MG63 (cell line): ENCODE measurements at places on chromosomes 7 and 10. TPM values are rescaled to one million over a fixed set of nuclear protein-coding genes. Genes with fewer than 3 reads are reported as not detected.
A peak's percentile ranks its signal among the peaks of the same experiment; 100 is the strongest.

FGF8 gene
- total RNA-seq = not detected in 2 replicates

PNLIPRP2 gene
- not detected in 2 replicates for total RNA-seq

RASA4 gene
- 1.6 and 3.9 TPM in 2 replicates for total RNA-seq

GRID1 gene
- 0.10 and 0.15 TPM in 2 replicates for total RNA-seq

CCL24 gene
- total RNA-seq = not detected in 2 replicates

VSIR gene
- 36.0 and 87.8 TPM in 2 replicates for total RNA-seq

CYP3A7 gene
- not detected in 2 replicates for total RNA-seq

DNA sequence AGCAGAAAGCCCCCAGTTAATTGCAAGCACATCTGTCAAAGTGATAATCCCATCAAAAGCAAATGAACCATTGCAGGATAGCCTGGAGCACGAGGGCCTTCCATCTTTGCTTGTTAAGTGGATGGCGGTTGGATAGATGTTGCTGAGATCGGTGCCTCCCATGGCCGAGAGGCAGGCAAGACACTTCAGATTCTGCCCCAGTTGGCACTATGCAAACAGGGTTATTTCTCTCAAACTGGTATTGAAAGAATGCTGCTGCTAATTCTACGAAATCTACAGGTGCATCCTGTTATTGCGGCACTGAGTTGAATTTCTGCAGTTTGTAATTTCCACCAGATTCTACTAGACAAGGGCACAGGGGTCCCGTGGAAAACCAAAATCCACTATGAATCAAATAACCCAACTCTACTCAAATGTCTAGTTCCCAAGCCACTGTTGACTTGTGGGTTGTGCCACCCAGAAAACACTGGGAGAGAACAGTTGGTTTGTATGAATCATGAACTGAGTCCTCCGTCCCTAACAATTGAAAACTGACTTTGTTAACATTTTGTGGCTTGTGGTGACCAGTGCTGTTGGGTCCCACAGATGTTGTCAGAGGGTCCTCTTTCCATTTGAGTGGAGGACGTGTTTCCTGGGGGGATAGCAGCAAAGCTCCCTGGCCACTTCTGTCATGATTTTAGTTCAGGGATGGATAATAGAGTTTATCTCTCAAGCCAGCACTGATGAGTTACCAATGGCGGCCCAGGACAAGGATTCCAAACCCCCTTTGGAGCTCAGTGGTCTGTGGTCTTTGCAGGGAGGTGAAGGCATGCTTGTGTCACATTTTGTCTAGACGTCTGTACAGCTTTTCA, 7.1 kb upstream of the IL2RA start:
- DNase-seq = no peak

DNA sequence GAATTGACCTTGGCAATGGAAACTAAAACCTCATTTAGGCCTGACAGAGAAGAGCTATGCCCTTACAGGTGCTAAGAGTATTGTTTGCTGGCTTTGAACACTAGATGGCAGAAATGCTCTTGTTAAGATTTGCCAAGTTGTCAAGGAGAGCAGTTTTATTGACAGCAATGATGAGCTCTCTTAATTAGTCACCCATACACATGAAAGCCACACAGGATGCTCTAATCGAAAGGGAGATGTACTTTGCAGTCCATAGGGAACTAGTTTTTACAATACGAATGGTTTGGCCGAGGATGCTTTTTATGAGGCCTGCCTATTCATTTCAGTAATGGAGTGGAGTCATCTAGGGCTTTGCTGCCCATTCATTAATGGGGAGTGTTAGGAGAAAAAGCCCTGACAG, 45.4 kb upstream of the MBL2 start:
- DNase-seq = no peak

GRCh38 chr10:132869621-132870020, 72.7 kb downstream of the CFAP46 start:
- DNase-seq = no peak

DNA sequence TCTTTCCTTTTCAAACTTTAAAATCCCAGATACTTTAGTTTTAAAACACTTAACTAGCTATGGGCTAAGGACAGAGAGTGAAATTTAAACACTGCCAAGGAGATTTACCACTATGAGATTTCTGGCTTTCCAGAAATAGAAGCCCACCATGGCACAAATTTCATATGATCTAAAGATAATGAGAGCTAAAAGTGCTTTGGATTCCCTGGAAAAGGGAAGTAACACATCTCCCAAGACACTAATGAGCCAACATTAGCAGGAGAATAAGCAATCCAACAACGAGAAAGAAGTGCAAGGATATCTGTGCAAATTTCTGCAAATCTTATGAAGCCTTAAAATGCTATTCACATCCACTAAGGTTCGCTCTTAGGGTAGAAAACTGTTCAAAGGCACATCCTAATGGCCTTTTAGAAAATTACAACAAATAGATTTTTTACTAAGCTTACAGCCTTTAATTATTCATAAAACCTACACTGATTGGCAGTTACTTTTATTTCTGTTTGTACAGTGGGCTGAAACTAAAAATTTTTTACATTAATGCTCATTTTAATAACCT, 100.3 kb downstream of the RAPGEF5 start:
- no peak for DNase-seq

DNA sequence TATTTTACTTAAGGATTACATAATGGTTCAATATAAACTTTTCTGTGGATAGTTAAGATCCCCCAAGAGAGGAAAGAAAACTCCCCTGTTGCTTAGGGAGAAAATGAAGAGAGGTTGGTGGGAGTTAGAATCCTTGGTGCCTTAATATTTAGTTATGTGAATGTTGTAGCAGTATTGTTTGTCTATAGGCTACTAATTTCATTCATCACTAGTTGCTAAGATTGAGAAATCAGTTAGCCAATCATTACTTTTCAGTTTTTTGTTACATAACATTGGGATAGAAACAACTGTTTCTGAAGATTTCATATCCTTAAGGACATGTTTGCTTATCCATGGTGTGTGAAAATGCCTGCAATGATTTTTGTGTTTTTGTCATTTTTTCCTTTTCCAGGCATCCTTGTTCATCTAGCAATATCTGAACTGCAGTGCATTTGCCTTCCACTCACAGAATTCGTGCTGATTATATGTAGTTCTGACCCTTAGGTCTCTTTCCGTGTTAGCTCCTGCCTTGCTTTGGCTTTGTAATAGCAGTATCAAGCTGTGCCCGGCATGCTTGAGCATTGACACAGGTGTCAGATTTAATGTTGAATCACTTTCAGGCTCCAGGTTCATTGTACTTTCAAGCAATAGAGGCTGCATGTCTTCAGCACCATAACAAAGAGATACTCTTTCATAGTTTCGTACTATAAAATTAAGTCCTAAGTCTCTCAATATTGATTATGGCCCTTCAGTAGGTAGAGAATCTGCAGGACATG, 85.0 kb downstream of the PODXL start:
- no peak for DNase-seq

DNA sequence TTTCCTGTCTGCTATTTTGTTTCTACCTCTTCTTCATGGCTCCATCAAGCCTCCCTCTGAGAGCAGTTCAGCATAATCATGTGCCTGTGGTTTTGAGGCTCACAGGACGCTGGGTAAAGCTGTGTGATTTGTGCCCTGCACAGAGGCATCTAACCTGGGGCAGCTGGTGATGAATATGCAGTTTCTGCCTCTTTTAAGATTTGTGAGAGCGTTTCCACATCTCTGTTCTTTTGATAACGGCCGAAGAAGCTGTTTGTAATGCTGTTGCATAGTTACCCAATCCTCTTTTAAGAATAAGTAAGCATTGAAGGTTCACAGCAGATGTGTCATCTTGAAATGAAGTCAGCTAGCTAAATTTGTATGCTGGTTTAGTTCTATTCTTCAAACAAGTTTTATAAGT, 45.2 kb downstream of the PNLIPRP3 start:
- DNase-seq = no peak

- DNase-seq = peak; percentile 67
Observed at GRCh38 chr7:158863611-158864506, 7.5 kb downstream of the DYNC2I1 start.

GRCh38 chr10:28370107-28370835, 67.4 kb upstream of the MPP7 start:
- no peak for DNase-seq

- DNase-seq = no peak
Observed at GRCh38 chr10:29005988-29006387, 282.9 kb upstream of the LYZL1 start.

DNA sequence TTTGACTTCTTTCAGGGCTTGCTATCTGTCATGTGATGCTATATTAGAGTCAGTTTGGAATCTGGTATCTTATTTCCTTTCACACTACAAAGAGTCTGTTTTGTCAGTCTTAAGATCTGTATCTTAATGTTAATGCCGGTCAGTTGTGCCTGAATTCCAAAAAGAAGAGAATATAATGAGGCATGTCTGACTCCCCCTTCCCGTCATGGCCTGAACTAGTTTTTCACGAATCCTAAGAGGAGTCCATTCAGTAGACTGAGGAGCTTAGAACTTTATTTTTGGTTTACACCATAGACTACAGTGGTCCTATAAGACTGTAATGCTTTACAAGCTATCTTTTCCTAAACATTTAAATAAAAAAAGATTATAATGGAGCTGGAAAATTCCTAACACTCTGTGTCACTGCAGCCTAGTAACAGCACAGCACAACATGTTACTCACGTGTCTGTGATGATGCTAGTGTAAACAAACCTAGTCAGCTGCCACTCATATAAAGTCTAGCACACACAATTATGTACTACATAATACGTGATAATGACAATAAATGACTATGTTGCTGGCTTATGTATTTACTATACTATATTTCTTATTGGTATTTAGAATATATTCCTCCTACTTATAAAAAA, 50.6 kb downstream of the VPS41 start:
- DNase-seq = peak; percentile 29

DNA sequence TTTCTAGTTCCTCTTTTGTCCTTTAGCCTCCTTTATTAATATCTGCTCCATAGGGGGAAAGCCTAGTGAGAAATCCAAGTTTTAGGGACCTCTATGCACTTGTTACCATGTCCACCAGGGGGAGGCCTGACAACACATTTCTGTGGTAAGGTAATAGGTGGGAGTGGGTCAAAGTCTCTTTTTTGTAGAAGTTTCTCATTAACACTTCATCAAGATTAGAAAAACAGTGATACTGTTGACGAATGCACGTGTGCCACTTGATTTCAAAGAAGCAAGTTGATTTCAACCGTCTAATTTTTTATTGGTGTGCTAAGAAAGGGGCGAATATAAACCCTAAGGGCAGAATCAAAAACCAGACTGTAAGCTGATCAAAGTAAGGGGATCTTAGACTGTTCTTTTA, 30.6 kb downstream of the CISD1 start:
- peak; percentile 26 for DNase-seq

- no peak for DNase-seq
Observed at GRCh38 chr10:101850749-101851148, 7.1 kb upstream of the KCNIP2 start.

DNA sequence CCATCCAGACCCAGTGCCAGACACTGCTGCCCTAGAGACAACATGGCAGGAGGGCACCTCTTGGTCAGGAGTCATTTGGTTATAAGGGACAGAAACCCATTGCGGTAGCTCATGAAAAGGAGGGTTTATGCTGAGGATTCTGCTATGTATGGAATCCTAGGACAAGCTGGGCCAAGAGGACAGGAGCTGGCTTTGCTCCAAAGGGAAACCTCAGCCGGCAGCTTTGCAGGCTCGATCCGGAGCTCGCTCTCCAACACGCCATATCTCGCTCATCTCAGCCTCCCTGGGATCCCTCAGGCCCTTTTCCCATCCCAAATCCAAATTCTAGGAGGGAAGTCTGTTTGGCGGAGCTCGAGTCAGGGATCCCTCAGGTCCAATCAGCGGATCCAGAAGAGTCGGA, 345.7 kb downstream of the GLRX3 start:
- no peak for DNase-seq

DNA sequence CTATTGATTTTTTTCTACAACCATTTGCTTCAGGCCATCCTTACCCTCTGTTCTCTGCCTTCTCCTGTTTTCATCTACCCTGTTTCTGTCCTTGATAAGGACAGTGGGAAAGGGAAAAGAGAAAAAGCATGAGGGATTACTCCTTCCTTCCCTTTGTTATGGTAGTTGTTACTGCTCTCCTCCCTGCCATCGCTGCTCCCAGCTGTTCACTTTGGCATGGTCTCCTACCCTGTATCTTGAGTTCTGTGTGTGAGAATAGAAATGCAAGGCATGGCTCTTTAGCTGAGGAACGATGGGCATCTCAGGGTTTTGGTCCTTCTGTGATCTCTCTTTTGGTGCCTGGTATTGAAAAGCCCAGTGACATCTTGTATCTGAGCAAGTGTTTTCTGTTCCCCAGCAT, 6.4 kb downstream of the CCSER2 start:
- DNase-seq = no peak

- DNase-seq = no peak
Observed at GRCh38 chr10:120286280-120286679, 170.7 kb upstream of the PLPP4 start.

DNA sequence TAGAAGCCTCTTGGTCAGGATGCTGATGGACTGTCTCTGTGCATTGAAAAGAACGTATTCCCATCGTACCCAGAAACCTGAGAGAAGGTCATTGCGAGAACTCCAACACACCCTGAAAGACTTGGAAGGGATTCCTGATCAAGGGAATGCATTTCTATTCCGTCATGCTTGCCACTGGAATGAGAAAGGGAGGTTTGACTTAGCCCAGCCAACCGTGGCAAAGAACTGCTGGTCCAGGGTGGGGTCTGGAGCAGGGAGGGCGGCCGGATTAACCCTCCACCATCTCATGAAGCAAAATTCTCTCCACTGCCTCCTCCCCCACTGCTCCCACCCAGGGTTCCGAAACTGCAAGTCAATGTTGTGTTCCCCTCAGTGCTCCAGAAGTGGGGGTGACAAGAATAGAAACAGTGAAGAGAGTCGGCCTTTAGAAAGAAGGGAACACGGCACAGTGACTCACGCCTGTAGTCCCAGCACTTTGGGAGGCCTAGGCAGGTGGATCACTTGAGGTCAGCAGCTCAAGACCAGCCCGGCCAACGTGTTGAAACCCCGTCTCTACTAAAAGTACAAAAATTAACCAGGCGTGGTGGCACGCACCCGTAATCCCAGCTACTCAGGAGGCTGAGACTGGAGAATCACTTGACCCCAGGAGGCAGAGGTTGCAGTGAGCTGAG, 137.5 kb upstream of the MGMT start:
- DNase-seq = no peak

DNA sequence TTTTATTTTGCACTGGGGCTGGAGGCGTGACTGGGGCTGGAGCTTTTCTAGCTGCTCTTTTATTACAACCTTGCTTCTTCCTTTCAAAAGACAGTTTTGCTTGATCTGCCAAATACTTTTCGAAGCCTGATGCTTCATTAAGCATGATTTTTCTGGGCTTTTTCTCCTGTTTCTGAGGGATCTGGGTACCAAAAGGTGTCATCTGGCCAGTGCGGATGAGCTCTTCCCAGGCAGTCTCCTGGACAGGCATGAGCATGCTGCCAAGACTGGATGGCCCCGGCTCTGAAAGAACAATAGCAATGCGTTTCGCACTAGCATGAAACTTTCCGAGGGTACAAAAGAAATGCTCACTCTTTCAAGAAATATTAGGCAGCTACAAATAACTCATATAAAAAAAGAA, 14.4 kb downstream of the ERCC6 start:
- no peak for DNase-seq
